ENCODE measurements at places on chromosomes 12 and 14.

DNA sequence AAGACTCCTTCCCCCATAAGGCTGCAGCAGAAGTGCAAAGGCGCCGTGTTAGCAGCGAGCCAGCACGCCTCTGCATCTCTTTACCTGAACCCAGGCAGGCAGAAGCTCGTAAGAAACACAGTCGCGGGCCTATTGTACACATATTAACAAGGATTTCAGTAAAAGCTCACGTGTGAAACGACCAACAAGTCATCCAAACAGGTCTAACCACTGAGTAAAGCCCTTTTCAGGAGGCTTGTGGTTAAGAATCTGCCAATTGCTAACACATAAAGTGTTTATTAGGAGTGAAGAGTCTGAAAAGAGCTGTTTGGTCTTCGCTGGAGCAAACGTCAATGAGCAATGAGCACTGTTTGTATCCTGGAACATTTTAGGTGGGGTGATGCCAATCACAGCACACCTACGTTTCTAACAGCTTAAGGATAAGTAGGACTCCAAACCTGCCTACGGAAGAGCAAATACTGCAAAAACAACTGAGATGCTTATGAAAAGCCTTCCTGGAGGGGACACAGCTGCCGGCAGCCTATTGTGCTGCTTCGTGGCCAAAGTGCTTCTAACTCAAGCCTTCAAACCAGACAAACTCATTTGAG is 43.1 kb downstream of the PRKAB1 start:
- no peaks in the 10 kb centered on the region for H3K27me3 ChIP-seq
- DNase-seq = no peak
- no peak overlapping the region for H3K27ac ChIP-seq
- H3K36me3 ChIP-seq = peaks cover 65% of the 10 kb centered on the region

GRCh38 chr14:102927878-102928411 is 5.5 kb downstream of the AMN start:
- 0 out of 2 replicates have a peak, but pooled peaks cover 5% of the 10 kb centered on the region for H3K36me3 ChIP-seq
- no peaks in the 10 kb centered on the region for H3K4me1 ChIP-seq
- H3K4me3 ChIP-seq = no peak overlapping the region
- DNase-seq = no peak

DNA sequence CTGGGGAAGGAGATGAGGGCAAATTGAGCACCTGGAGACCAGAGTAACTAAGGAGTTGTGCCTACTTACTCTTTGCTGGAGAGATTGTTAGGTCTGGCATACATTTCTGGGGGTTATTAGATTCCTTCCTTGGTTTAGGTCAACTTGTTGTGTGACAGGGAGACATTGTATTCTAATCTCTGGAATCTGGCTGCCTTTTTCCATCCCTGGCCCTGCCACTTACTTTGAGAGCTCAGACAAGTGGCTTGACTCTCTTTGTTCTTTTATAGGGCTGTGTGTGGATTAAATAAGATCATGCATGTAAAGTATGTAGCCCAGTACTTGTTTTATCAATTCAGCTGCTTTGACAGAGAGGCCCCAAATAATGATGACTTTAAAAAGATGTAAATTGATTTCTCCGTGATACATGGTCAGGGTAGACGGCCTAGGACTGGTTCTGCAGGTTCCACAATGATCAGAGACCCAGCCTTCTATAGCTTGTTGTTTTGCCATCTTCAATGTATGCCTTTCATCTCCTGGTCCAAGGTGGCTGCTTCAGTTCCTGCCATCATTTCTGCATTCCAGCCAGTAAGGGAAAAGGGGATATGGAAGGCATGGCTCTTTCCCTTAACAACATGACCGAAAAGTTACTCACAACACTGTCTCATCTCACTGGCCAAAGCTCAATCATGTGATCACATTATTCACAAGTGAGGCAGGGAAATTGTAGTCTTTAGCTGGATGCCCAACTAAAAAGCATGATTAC is 72.6 kb downstream of the CHST11 start:
- no peak overlapping the region for H3K4me3 ChIP-seq
- H3K27me3 ChIP-seq = peaks cover 16% of the 10 kb centered on the region
- no peak overlapping the region for H3K27ac ChIP-seq
- H3K4me1 ChIP-seq = peaks cover 6% of the 10 kb centered on the region
- peaks cover 11% of the 10 kb centered on the region for H3K36me3 ChIP-seq
- no peak for DNase-seq

DNA sequence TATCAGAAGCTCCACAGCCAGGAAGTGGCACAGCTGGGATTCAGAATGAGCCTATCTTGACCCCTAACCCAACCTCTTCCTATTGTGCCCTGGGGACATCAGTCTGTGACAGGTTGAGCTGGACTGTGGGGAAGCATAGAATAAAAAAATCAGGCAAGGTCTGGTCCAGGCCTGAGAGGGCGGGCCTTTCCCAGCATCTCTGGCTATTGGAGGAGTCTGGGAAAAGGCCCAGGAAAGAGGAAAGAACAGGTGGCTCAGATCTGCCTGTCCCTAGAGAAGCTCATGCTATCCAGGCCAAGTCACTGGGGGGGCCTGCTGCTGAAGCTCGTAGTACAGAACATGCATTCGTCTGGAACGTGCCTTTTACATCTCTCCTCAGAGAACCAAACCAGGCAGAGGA is 100.5 kb downstream of the PPM1H start:
- peak overlapping the region; percentile 69 for H3K27ac ChIP-seq
- peaks cover 10% of the 10 kb centered on the region for H3K4me1 ChIP-seq
- no peak overlapping the region for H3K4me3 ChIP-seq
- no peaks in the 10 kb centered on the region for H3K27me3 ChIP-seq
- DNase-seq = no peak

DNA sequence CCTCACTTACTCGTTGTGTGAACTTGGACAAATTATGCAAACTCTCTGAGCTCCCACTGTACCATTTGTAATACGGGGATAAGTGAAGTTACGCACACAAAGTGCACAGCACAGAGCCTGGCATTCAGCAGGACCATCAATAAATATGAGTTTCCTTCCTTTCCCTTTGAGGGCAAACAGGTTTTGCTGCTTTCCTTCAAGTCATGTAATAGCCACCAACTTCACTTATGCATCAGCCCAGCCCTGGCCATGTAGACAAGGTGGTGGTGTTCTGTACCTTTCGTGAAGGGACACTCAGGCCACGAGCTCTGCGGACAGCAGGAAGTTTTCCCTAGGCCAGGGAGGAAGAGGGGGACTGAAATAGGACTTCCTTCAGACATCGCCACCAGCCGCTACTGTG is 272.7 kb downstream of the CACNA1C start:
- DNase-seq = no peak
- H3K27me3 ChIP-seq = no peaks in the 10 kb centered on the region
- H3K4me1 ChIP-seq = peaks cover 17% of the 10 kb centered on the region
- H3K36me3 ChIP-seq = peaks cover 13% of the 10 kb centered on the region
- H3K27ac ChIP-seq = no peak overlapping the region

- no peak for DNase-seq
- no peak overlapping the region for H3K27ac ChIP-seq
- H3K4me1 ChIP-seq = peaks cover 44% of the 10 kb centered on the region
- H3K36me3 ChIP-seq = peaks cover 4% of the 10 kb centered on the region
- no peak overlapping the region for H3K4me3 ChIP-seq
Observed at GRCh38 chr12:27818401-27818918, 38.4 kb upstream of the MANSC4 start.

- peaks cover 16% of the 10 kb centered on the region for H3K36me3 ChIP-seq
- DNase-seq = no peak
- H3K27me3 ChIP-seq = no peaks in the 10 kb centered on the region
- peaks cover 24% of the 10 kb centered on the region for H3K4me1 ChIP-seq
Observed at GRCh38 chr14:55610713-55611370, 30.8 kb downstream of the KTN1 start.

GRCh38 chr12:124867401-124867930 is 3.8 kb upstream of the SCARB1 start:
- H3K27me3 ChIP-seq = peaks cover 8% of the 10 kb centered on the region
- H3K4me1 ChIP-seq = peaks cover 17% of the 10 kb centered on the region
- no peak overlapping the region for H3K4me3 ChIP-seq
- peak; percentile 31 for DNase-seq

DNA sequence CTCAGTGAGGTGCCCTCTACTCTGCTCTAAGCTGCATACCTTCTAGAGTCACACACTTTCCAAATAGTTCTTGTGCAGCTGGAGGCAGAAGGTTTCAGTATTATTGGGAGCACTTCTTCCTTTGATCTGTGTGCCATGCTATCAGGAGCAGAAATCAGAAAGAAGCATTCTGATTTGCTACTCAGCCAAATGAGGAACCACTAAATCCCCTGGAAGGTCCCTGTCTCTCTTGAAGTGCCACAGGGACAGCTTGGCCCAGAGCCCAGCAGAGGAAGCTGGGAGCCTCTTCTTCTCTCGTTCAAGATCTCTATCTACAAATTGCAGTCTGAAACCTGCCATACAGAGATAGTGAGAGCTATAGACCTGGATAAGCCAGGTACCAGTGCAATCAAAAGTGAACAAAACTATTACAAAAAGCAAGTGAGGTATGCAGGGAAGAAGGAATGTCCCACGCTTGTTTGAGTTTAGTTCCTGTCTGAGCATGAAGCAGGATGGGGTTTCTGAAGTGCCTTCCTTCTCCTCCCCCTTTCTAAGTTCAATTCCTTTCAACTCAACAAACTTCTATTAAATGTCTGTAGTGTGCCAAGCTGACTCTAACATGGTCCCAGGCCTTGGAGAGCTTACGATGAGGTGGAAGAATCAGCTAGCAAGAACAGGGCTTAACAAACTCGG is 100.9 kb upstream of the PARP11 start:
- no peak overlapping the region for H3K27ac ChIP-seq
- no peak for DNase-seq
- H3K4me3 ChIP-seq = no peak overlapping the region
- no peaks in the 10 kb centered on the region for H3K36me3 ChIP-seq
- H3K27me3 ChIP-seq = peaks cover 13% of the 10 kb centered on the region
- H3K4me1 ChIP-seq = no peaks in the 10 kb centered on the region

GRCh38 chr14:70061108-70061507 is 127.6 kb downstream of the SLC8A3 start:
- no peak overlapping the region for H3K4me3 ChIP-seq
- H3K36me3 ChIP-seq = no peaks in the 10 kb centered on the region
- peaks cover 3% of the 10 kb centered on the region for H3K27me3 ChIP-seq

- no peak overlapping the region for H3K27ac ChIP-seq
- DNase-seq = no peak
- H3K4me1 ChIP-seq = no peaks in the 10 kb centered on the region
- no peak overlapping the region for H3K4me3 ChIP-seq
- peaks cover 15% of the 10 kb centered on the region for H3K36me3 ChIP-seq
- H3K27me3 ChIP-seq = peaks cover 7% of the 10 kb centered on the region
Observed at GRCh38 chr12:2523844-2524243, 270.9 kb upstream of the FKBP4 start.

DNA sequence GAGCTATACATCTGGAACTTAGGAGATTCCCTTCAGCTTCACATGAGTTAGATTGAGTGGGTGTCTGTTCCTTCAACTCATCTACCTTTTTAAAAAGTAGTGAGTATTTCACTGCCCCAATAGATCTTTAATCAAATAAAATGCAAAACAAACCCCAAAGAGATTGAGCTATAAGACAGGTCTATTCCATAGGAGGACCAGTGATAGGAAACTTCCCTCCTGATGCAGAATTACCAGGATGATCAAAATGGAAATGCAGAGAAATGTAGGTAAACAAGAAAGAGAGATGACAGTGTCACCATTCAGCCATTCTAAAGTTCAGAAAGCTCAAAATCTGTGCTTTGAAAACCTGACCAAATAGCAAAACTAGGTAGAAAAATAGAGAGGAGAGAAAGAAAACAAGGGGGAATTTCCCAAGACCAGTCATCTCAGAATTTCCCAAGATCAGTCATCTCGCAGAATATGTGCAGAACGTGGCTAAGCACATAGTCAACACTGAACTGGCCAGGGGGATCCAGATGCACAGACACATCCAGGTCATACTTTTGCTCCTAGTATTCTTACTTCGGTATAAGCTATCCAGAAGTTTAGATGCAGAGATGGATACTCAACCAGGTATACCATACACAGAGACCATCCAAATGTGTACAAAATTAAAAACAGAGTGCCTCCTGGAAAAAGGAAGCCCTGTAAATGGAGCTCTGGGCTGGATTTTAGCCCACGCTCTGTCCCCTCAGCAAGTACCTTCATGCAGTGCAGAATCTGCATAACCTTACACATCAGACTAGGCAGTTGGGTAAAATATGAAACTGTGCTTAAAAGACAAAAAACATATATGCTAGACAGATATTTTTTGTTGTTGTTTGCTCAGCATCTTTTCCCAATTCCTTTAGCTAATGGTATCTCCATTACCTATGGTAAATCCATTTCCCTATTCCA is 27.4 kb downstream of the SLC41A2 start:
- H3K27me3 ChIP-seq = no peaks in the 10 kb centered on the region
- no peak overlapping the region for H3K4me3 ChIP-seq
- peaks cover 18% of the 10 kb centered on the region for H3K4me1 ChIP-seq
- no peaks in the 10 kb centered on the region for H3K36me3 ChIP-seq

GRCh38 chr14:58864751-58865513 is 227.2 kb downstream of the DACT1 start:
- peaks cover 3% of the 10 kb centered on the region for H3K27me3 ChIP-seq
- DNase-seq = peak; percentile 82
- peak overlapping the region; percentile 79 for H3K4me3 ChIP-seq
- H3K4me1 ChIP-seq = peaks cover 32% of the 10 kb centered on the region
- H3K27ac ChIP-seq = peak overlapping the region; percentile 83

GRCh38 chr14:71056168-71056567 is 148.9 kb downstream of the PCNX1 start:
- peak; percentile 7 for DNase-seq
- H3K36me3 ChIP-seq = peaks cover 39% of the 10 kb centered on the region
- H3K4me3 ChIP-seq = no peak overlapping the region
- no peaks in the 10 kb centered on the region for H3K27me3 ChIP-seq

DNA sequence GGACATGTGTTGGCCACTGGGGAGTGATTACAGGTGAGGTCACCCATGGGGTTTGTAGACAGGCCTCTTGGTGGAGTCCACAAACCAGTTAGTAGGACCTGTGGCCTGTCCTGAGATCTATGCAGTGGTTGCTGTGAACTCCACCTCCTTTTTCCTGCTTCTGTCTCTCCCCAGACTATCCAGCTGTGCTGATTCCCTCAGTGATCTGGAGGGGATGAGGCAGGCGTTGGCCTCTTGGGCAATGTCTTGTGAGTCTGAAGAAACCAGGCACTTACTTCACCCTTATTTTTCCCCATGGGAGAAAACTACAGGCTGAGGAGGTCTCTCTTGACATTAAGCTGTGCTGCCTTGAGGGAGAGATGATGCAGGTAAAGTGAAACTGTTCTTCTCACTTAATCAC is 257.2 kb upstream of the PRICKLE1 start:
- no peak overlapping the region for H3K27ac ChIP-seq
- no peak overlapping the region for H3K4me3 ChIP-seq
- peaks cover 2% of the 10 kb centered on the region for H3K27me3 ChIP-seq
- no peaks in the 10 kb centered on the region for H3K4me1 ChIP-seq
- H3K36me3 ChIP-seq = no peaks in the 10 kb centered on the region

GRCh38 chr12:131557078-131557709 is 153.7 kb upstream of the SFSWAP start:
- no peak for DNase-seq
- H3K4me3 ChIP-seq = no peak overlapping the region
- H3K27me3 ChIP-seq = peaks cover 1% of the 10 kb centered on the region

Measured in HFFc6 (cell line).